ENCODE measurements at places on chromosomes 2 and 18.

- DNase-seq: no peak
Measured at GRCh38 chr2:214904634-214905033, 95.2 kb upstream of the BARD1 start.

- DNase-seq: peak; percentile 48
Measured at GRCh38 chr2:17171446-17172049, 346.7 kb downstream of the RAD51AP2 start.

DNA sequence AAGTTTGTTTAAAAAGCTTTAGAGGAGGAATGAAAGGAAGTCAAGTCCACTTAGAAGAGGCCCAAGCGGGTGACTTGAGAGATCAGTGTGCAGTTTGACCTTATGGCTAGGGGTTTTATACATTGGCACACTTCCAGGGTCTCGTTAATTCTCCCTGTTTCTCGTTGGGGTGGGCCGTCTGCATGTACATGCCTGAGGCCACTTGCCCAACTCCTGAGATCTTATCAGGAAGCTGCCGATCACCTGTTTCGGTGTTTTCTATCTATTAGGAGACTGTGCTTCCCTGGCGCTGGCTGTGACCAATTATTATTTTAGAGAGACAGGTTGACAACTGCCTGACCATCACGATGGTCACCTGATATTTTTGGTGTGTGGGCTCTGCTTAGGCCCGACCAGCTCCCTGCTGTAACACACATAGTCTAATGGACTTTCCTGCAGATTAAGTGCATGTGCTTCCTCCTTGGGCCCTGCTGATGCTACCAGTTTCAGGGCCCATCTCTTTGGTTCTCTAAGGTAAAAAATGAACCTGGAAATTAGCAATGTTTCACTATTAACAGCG is 31.0 kb upstream of the MSH6 start:
- peak; percentile 4 for DNase-seq

DNA sequence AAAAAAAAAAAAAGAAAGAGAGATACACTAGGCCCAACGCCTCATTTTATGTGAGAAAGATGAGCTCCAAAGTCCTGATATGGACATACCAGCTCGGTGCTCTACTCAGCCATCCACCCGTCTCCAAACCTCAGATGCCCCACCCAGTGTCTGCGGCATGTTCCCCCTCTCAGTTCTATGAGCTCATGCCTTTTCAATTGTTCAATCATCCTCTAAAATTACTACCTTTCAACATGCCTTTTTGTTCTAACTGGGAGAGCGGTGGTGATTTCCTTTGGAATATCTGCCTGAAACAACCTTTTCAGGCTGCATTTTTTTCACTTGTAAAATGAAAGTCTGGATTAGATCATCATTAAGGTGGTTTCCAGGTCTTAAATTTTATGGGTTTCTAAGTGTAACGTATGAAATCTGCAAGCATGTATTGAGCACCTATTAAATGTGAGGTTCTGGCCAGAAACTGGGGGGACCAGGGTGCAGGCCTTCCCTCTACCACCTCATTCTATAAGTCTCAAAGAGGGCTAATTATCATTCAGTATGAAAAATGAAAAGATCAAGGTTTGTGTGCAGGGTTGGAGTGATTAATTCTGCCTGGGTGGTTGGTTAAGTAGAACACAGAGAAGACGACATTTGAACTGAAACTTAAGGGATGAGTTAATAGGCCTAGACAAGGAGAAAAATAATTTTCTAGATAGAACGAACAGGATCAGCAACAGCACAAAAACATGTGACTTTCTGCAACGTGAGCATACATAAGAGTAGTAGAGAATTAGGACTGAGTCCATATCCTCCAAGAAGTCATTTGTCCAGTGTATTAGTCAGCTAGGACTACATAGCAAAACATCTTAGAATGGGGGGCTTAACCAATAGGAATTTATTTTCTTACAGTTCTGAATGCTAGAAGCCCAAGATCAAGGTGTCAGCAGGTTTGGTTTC is 87.4 kb upstream of the GLS start:
- DNase-seq: no peak

GRCh38 chr2:47189635-47190034 is 34.5 kb upstream of the STPG4 start:
- DNase-seq: no peak

DNA sequence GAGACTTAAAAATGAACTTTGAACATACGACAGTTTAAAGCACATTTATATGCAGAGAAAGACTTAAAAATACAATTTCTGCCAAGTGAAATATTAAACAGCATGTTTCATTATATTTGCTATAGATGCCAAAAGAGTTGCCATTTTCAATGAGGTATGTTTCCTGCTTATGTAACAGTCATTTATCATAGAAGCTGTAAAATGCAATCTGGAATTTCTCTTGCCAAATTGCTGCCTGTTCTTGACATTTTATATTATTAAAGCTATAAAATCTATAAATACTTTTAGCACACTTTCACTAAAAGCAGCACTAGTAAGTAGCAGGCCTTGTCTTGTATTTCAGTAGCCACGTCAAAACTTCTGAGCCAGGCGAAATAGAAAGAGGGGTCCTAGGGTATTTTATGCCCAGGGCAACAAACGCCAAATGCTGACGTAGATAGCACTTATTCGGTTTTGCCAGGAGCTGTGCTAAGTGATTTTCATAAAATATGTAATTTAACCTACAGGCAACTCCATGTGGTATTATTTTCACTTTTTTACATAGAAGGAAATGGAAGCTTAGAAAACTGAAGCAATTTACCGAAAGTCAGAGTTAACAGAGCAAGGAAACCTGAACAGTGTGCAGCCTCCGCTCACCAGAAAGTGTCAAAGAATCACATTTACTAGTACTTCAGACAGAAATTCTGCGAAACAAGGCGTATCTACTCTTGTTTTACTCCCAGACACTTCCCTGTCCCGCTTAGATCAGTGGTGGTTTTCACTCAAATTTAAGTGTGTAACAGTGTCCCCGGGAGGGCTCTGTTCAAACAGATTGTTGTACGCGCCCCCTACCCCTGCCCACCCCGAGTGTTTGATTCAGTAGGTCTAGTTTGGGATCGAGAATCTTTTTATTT is 1.2 kb upstream of the CYP20A1 start:
- DNase-seq: no peak

- DNase-seq: no peak
Measured at GRCh38 chr2:212646698-212647366, 108.2 kb upstream of the ERBB4 start.

DNA sequence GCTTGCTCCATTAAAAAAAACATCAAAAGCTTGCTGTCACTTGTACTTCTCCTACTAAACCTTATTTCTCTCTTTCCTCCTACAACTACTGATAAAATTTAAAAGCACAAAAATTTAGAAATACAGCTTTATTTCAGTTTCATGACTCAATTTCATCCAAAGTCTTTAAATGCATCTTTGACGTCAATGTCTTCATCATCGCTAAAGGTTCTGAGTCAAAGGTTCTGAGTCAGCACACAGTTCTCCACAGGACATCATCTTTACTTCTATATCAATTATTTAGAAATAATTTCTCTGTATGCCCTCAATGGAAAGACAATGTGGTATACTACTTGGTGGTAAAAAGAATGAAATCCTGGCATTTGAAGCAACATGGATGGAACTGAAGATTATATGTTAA is 163.9 kb upstream of the DNMT3A start:
- DNase-seq: no peak

GRCh38 chr18:11260961-11261461 is 111.6 kb upstream of the PIEZO2 start:
- no peak for DNase-seq

DNA sequence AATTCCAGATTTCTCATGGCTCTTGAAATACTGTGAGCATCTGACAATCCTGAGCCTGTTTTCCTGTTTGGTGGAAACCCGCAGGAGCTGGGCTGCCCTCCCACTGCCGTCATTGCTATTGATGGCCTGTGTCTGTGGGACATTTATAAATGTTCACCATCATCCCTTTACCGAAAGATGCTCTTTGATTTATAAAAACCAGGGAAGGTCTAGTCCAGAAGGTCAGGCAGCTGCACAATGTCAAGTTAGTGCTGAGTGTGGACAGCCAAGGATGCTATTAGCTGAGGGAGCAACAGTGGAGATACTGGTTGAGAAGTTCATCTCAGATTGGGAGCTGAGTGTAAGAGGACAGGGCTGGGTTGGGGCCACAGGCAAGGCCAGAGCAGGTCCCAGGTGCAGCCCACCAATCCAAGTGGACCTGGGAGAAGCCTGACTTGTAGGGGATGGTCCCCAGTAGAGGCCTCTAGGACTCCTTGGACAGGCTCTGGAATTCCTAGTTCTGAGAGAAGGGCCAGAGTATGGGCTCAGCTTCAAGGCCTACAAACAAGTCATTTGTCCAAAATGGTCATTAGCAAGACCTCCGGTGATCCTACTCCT is 55.1 kb downstream of the COPS8 start:
- DNase-seq: no peak

- no peak for DNase-seq
Measured at GRCh38 chr2:239729151-239729550, 296.0 kb downstream of the NDUFA10 start.

- no peak for DNase-seq
Measured at GRCh38 chr2:146412625-146413024, 1432.2 kb upstream of the ACVR2A start.

GRCh38 chr2:105802587-105802986 is 57.9 kb downstream of the NCK2 start:
- DNase-seq: peak; percentile 53

DNA sequence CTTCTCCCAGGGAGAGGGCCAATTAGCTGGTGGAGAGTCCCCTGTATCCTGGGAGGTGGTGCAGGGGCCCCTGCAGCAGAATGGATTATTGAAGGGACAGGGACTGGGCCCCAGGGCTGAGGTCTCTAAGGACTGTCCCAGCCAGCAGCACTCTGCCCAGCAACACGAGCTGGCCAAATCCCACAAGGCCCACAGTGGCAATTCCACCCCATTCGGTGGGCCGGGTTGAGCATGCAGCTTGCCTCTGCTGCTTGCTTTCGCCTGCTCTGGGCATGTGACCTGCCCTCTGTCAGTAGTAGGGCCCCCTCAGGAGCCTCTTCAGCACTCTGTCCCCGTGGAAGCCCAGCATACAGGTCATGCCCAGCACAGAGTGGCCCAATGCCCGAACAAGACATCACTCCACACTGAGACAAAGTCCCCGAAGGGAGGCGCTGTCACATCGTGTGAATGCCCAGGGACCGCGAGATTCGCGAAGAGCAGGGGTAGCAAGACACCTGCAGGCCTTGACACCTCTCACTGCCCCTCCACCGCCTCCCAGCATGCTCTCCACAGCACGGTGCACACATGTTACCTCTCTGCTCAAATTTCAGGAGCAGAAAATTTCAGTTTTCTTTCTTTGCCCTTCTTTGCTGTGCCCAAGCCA is 65.4 kb downstream of the CRACDL start:
- DNase-seq: peak; percentile 30

GRCh38 chr18:38688416-38688815 is 1122.8 kb upstream of the CELF4 start:
- DNase-seq: no peak

DNA sequence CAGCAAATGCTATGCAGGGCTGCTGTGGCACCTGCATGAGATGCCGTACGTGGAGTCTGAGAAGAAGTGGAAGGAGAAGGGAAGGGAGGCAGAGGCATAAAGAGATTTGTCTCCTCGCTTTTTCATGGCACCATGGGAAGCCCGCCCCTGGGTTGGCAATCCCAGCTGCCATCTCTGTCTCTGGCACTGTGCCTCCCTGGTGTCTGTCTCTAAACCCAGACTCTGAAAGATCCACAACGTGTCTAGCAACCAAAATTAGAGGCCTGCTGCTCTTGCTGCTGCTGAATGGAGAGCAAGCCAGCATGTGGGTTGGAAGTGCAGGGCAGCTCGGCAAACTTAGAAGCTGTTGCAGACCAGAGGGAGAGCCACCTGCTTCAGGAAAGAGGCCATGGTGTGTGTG is 53.1 kb downstream of the INO80C start:
- DNase-seq: no peak

DNA sequence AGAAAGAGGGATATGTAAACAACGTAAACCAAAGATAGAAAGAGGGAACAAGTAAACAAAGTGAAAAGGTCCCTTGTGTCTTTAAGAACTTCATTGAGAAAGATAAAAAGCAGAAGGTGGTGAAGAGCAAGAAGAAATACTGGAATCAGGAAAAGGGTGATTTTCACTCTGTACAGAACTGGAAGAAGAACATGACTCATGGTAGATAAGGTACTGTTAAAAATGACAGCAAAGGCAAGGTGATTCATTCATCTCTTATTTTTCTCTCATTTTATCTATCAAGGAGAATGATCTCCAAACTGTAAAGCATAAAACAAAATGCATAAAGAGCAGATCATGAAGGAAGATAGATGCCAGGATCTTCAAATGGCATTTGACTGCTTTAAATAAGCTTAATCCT is 724.6 kb upstream of the CELF4 start:
- no peak for DNase-seq

DNA sequence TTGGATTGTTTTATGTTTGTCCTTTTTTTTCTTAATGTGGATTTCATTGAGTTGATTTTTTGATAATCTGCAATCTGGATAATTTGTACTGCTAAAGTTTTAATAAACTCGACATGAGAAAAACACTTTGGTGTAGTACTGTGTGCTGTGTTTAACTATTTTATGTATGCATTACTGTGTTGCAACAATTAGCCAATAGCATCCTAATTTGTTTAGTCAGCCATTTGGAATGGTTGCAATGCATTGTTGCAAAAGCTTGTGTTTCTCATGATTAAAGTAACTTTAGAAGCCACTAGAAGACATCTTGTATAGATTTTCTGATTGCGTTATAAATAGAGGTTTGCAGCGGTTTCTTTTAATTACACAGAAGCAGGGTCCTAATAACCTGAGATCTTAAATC is 53.5 kb downstream of the PPIG start:
- no peak for DNase-seq

- DNase-seq: no peak
Measured at GRCh38 chr2:26991717-26992116, 21.3 kb downstream of the MAPRE3 start.

GRCh38 chr2:113081488-113082210 is 13.9 kb downstream of the IL1F10 start:
- DNase-seq: no peak

DNA sequence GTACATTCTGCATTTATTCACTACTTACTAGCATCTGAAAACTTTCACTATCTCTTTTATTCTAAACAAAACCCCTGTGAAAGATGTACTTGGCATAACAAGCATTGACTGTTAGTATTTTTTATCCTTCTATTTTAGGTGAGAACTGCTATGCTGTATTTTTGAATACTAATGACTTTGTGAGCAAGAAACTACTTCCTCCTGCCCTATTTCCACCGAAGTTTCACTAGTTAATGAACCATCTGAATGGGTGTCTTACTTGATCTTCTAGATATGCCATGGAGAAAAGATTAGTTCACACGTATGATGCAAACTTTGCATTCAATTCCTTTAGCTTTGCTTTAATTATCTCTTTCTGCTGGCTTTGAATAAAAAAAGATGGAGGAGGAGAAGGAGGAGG is 68.1 kb downstream of the EPHA4 start:
- no peak for DNase-seq

DNA sequence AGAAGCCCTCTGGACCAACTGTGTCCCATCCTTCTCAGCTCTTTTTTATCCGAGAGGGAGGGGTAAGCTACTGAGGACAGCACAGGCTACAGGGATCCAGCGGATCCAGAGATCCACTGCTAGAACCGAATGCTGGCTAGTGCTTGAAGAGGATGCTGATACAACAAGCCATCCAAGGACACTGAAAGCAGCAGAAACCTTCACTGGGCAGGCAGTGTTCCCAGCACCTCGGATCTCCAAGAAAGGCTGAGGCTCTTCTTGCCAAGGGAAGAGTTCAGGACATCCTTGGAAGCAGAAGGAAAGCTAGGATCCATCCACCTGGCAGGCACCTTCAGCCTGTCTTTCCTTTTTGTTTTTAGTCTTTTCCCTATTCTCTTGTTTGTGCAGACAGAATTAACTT is 13.2 kb upstream of the FHOD3 start:
- DNase-seq: no peak

- no peak for DNase-seq
Measured at GRCh38 chr2:37885329-37885993, 39.6 kb upstream of the RMDN2 start.
